ENCODE measurements at places on chromosomes 5 and 9. TPM values are rescaled to one million over a fixed set of nuclear protein-coding genes. Genes with fewer than 3 reads are reported as not detected.

SLC6A7 gene
- 0.38 TPM for total RNA-seq

INSL4 gene
- 0.29 TPM for total RNA-seq

ALDH1B1 gene
- 13.3 TPM for total RNA-seq

- no peak for DNase-seq
Measured at GRCh38 chr5:157951673-157952373, 92.9 kb upstream of the CLINT1 start.

GRCh38 chr5:92492908-92493307 lies 1088.1 kb downstream of the NR2F1-AS1 start:
- no peak for DNase-seq

- no peak for DNase-seq
Measured at GRCh38 chr5:57805732-57806131, 323.1 kb upstream of the ACTBL2 start.
